ENCODE measurements at places on chromosomes 7 and 10.

- no peak for DNase-seq
Observed at GRCh38 chr7:49714182-49714581, 59.3 kb upstream of the VWC2 start.

GRCh38 chr7:66140924-66141323 lies 26.3 kb downstream of the CRCP start:
- peak; percentile 68 for DNase-seq

- DNase-seq, result no peak
Observed at GRCh38 chr10:131567279-131568162, 256.0 kb upstream of the TCERG1L start.

- DNase-seq, result no peak
Observed at GRCh38 chr10:100725071-100725471, 20.3 kb upstream of the PAX2 start.

GRCh38 chr10:5654218-5654755 lies 12.1 kb downstream of the ASB13 start:
- no peak for DNase-seq

DNA sequence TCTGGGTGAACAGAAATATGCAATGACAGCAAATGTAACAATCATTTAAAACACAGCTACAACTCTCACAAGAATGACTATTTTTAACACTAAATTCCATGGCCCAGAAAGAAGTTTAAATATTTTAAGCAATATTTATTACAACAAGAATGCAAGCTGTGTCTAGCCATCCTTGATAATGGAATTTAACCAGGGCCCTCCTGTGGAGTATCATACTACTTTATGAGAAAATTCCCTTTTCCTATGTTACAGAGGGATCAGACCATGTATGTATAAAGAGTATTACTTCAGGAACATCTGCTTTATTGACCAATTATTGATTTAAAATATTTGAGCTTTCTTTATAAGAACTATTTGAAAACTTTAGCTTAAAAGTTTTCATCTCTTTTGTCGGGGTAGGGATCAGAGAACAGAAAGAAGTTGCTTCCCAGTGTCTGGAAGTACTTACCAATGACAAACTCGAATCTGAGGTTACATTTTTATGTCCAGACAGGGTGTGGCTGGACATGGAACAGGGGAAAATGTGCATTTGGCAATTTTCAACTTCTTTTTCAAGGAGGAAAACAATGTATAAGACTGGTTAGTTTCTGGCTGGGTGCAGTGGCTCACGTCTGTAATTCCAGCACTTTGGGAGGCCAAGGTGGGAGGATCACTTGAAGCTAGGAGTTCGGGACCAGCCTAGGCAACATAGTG lies 48.3 kb upstream of the NRBF2 start:
- no peak for DNase-seq

DNA sequence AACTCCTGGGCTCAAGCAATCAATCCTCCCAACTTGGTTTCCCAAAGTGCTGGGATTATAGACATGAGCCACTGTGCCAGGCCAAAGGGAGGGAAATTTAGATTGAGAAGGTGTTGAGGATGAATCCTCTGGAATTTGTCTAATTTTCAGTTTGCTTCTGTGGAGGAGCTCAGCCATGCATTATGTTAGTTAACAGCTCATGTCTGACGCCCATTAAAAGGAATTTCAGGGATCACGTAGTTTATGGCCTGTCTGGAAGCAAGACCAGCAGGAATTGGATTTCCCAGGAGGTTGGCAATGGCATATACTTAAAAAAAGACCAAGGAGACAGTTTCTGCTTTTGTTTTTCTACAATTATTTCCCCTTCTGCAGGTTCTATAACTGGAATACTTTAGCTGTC lies 165.7 kb downstream of the OTUD1 start:
- peak; percentile 23 for DNase-seq

GRCh38 chr10:110138197-110138812 lies 69.1 kb upstream of the MXI1 start:
- peak; percentile 87 for DNase-seq

DNA sequence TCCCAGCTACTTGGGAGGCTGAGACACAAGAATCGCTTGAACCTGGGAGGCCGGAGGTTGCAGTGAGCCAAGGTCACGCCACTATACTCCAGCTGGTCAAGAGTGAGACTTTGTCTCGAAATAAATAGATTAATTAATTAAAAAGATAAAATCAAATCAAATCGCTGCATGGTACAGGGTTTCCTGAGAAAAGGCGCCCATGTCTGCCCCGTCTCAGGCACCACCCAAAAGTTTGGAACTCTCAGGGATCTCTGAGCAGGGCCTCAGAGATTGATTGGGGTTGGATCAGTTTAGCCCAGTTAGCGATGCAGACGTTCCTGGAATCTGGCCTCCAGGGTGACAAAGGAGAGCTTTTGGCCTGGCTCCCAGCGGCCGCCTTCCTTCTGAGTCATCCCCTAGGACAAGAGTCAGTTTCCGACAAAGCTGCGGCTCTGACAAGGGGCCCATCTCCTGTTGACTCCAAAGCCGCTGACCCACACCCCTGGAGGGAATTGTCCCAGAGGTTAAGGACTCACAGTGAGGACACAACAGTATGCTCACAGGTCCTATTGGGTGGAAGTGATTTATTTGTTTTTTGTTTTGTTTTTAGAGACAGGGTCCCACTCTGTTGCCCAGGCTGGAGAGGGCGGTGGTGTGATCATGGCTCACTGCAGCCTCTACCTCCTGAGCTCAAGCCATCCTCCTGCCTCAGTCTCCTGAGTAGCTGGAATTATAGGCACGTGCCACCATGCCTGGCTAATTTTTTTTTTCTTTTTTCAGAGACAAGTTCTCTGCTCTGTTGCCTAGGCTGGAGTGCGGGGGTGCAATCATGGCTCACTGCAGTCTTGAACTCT lies 6.8 kb downstream of the ORAI2 start:
- no peak for DNase-seq

DNA sequence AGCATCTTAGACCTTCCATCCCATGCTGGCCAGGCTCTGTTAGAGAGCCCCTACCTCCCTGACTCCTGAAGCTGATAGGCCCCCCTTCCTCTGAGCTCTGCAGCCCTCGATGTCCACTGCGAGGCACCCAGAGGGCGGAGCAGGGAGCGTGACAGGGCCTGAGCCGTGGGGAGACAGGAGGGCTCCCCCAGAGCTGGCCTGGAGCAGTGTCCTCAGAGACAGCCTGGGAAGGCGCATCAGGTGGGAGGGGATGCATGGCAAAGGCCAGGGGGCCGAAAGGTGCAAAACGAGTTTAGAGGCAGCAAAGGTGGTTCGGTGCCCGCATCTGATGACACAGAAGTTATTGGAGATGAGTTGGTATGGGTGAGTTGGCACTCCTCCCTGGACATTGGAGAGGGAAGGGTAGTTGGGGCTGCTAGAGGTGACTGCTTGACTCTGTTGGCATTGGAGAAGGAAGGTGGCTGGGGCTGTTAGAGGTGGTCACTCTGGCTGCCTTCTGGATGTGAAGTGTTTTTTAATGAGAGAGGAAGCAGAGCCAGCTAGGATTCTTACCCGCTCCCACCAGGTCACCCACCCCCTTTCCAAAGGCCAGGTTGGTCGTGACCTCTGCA lies 53.1 kb downstream of the PRF1 start:
- DNase-seq, result no peak

- DNase-seq, result no peak
Observed at GRCh38 chr10:116465546-116465945, 37.9 kb downstream of the PNLIPRP3 start.

DNA sequence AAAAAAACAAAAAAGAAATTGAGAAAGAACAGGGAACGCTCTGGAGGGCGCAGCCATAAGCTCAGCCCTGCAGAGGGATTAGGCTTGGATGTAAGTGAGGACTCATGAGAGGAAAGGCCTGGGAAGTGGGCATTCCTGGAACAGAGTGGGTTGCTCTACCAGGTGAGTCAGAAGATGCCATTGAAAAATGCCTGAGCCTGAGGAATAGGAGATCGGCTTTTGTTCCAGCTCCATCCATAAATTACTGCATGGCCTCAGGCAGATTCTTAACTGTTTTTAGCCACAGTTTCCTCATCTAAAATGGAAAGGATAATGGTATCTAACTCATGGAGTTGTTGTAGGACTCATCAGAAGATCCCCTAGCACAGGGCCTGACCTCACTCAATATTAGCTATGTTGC lies 1.1 kb upstream of the RGR start:
- DNase-seq, result no peak

- DNase-seq, result no peak
Observed at GRCh38 chr7:10473569-10473968, 500.1 kb upstream of the PHF14 start.

- no peak for DNase-seq
Observed at GRCh38 chr7:28076423-28077200, 104.0 kb downstream of the JAZF1 start.

DNA sequence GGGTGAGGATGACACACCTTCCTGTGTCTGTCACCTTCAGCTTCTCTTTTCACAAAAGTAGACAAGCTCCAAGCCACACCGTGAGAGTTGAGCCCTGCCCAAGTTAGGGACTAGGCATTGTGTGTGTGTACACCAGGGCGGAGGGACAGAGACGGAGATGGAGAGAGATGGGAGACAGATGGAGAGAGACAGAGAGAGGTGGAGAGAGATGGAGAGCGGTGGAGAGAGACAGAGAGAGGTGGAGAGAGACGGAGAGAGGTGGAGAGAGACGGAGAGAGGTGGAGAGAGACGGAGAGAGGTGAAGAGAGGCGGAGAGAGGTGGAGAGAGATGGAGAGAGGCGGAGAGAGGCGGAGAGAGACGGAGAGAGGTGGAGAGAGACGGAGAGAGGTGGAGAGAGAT lies 207.0 kb downstream of the DNAJB6 start:
- no peak for DNase-seq

DNA sequence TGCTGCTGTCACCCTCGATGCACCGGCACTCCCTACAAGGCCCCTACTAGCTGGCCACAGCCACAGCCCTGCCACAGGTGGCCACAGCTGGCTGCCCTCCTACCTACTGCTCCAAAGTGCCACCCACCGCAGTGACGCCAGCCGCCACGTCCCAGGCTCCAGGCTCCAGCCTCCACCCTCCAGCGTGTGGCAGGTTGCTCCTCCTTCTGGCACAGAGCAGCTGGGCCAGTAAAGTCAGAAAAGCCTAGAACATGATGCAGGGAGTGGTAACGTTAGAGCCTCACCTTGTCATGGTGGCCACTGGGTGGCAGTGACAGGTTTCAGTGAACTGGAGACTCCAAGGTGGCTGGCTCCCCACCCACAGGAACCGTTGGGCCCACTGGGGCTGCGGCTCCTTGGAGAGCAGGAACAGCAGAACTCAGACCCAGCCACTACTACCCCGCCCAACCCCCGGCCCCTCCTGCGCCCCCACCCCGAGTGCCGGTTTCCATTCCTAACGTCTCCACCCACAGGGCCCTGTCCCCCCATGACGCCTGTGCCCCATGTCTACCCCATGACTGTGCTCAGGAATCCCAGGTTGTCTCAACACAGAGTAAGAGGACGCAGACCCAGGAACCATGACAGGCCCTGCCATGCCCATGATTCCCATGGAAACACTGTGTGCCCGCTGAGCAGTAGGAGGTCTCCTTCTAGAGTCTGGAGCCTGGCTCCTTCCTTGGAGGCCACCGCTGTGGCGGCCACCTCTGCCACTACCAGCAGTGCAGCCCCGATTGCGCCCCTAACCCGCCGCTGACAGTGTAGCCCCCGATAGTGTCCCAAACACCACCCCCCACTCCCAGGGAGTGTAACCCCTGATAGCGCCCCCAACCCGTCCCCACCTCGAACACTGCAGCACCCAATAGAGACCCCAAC lies 52.3 kb upstream of the ZNF33B start:
- no peak for DNase-seq

DNA sequence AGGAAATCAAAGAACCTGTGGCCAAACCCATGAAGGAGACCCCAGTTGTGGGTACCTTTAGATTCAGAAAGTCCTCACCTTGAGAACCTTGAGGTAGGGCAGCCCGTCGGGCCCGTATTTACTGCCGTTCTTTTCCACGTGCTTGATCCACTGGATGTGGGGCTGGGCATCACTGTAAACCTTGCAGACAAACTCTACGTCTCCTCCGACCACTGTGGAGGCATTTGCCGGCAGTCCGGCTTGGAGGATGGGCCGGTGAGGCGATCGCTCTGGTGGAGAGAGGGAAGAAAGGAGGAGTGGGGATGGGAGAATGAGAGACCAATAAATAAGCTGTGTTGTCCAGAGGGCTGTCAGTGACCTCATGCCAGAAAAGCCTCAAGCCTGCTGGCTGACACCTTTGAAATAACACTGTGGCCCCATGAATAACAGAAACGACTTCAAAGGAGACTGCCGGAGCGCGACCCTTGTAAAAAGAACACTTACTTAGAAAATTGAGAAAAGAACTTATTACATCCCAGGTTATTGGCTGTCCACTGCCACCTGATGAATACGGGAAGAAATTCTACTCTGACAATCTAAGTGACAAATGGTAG lies 78.2 kb downstream of the FGFR2 start:
- DNase-seq, result no peak

DNA sequence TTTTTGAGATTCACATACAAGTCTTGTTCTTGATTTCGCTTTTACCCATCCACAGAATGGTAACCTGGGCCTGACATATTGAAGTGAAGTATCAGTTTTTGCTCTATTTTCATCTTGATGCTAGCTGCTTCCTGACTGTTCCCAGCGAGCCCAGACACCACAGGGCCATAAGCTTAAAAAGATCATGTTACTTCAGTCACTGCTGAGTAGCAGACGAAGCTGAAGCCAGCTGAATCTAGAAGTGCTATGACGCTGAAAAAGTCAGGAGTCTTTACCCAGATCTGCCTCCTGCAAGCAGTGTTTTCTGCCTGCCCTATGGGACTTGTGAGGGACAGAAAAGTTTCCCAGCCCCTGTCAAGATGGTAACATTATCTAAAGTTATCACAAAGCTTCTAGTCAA lies 2.7 kb upstream of the PRXL2A start:
- DNase-seq, result no peak

DNA sequence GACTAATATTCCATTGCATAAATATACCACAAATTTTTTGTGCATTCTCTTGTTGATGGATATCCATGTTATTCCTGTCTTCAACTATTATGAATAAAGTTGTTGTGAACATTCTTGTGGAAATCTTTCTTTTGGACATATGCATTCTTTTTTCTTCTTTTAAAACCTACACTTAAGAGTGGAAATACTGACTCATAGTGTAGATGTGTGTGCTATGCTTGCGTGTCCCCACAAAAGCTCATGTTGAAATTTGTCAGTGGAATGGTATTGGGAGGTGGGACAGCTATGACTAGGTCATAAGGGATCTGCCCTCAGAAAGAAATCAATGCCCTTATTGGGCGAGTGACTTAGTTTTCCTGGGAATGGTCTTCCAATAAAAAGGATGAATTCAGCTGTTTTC lies 203.6 kb upstream of the PRSS58 start:
- DNase-seq, result no peak

- DNase-seq, result peak; percentile 94
Observed at GRCh38 chr7:113421696-113422330, 303.5 kb upstream of the SMIM30 start.

DNA sequence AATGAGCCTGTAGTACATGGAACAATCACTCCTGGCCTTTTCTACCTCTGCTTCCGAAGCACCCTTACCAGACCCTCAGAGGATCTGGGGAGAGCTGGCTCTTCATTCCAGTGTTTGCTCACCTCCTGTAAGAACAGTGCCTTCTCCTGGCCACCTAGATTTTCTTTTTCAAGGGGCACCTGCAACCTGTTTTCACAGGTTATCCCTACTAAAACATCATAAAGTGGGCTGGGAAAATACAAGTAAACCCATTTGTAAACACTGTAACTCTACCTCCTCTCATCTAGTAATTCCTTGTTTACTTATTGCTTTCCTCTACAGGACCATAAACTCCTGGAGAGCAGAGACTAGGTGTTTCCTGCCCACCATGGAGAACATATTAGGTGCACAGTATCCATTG lies 1.1 kb downstream of the PIK3AP1 start:
- no peak for DNase-seq

GRCh38 chr10:124022066-124022465 lies 71.3 kb downstream of the CHST15 start:
- DNase-seq, result no peak

- peak; percentile 17 for DNase-seq
Observed at GRCh38 chr7:55545496-55545895, 26.8 kb downstream of the VOPP1 start.
